CD4-positive, alpha-beta T cell treated with Interleukin-4 for 1 hour (primary cell): ENCODE measurements at places on chromosomes 5 and 9.

GRCh38 chr5:59517926-59518585, 375.5 kb downstream of the PDE4D start:
- DNase-seq: no peak

- peak; percentile 67 for DNase-seq
Observed at GRCh38 chr9:75238311-75238976, 150.1 kb downstream of the OSTF1 start.

GRCh38 chr5:167851416-167851815, 440.0 kb upstream of the WWC1 start:
- no peak for DNase-seq

GRCh38 chr9:126631254-126631653, 17.5 kb downstream of the LMX1B start:
- DNase-seq: no peak

DNA sequence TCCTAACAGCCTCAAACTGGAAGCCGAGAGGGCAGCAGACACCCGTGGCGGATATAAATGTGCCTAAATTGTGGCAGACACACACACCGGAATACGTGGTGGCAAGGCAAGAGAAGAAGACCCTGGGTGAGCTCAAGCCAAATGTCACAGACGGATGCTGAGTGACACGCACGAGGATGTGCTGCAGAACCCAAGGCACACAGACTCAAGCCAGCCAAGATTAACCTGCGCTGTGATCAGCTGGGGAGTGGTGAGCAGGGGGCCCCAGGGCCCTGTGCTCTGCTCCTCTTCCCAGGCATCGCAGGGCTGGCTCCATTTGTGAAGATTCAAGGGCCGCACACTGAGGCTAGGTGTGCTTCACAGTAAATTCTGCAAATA, 16.4 kb downstream of the SEMA4D start:
- DNase-seq: peak; percentile 46

DNA sequence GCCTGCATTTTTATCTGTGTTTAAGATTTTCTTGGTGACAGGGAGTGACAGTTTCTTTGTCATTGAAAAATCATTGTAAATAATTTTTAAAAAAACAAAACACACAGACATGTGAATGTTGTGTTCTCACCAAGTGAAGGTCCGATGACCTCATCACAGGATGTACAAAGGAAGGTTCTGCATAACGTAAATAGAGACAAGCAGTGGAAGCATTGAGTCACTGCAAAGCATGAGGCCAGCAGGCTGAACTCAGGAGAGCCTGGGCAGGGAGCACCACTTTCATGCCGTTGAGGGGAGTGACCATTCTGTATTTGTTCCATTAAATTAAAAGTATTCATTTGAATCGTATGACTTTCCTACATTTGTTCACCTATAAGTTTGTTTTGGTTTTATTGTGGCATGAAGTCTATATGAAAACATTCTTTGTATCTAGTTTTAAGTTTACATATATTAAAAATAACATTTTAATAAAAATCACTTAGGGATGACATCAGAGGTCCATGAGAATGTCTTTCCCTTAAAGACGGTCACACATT, 70.4 kb upstream of the TLE1 start:
- DNase-seq: no peak

- DNase-seq: peak; percentile 16
Observed at GRCh38 chr5:14676320-14676719, 11.8 kb downstream of the OTULIN start.

- no peak for DNase-seq
Observed at GRCh38 chr5:56358703-56359681, 125.9 kb upstream of the ANKRD55 start.

DNA sequence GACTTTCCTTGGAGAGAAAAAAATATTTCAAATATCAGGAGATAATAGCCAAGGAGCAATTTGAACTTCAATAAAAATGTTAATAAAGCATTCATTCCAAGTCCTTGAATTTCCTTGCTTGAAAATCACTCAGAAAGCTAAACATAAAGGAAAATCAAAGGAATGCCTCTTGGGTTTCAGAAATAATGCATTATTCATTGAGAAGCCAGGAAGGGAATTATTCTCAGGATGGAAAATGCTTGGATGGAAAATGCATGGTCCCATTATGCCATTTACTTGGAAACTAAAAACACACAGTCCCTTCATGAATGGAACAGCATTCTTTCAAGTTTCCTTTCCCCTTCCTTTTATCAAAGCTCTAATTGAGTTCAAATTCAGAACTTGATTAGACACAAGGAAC, 160.9 kb downstream of the LPAR1 start:
- no peak for DNase-seq

GRCh38 chr5:58803056-58803455, 220.2 kb downstream of the RAB3C start:
- no peak for DNase-seq

DNA sequence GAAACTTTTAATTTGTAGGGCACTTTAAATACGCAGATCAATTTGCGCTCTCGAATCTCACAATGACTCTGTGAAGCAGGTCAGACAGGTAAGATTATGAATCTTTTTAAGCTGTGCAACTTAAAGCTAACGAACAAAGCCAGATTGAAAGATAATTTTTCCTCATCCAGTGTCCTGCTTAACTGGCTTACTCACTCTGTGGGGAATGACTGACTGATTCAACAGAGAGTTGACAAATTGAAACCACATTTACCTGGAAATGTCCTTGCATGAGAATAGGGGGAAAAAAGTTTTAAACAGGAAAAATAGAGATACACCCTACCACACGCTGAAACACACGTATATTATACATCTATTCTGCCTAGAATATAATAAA, 187.9 kb downstream of the MAN2A1 start:
- no peak for DNase-seq

DNA sequence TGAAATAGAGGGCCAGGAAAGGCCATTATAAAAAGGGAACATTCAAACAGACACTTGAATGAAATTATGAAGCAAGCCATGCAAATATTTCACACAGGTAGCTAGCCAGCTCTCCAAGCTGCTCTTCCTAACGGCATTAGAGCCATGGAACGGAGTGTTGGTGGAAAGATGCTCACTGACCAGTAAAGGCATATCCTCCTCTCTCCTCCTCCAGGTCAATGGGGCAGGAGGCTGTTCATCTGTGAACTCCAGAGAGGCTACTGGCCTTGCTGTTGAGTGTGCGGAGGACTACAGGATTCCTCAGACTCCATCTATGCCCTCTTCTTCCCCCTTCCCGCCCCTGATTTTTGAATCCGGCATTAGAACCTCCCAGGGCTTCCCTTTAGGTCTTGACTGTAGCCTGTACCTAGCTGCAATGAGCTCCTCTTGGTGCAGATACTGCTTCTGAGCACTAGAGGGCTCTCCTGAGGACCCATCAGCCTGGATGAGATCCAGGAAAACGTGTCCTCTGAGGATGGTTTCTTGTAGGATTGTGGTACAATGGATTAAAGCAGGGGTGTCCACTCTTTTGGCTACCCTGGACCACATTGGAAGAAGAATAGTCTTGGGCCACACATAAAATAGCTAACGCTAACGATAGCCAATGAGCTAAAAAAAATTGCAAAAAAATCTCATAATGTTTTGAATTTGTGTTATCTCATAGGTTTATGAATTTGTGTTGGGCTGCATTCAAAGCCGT, 162.2 kb downstream of the SREK1 start:
- DNase-seq: peak; percentile 40

GRCh38 chr5:142970440-142971030, 200.4 kb downstream of the ARHGAP26 start:
- DNase-seq: no peak

- DNase-seq: no peak
Observed at GRCh38 chr5:73179730-73180129, 6.7 kb downstream of the TMEM174 start.

GRCh38 chr9:120715389-120715924, 1.2 kb upstream of the MEGF9 start:
- DNase-seq: no peak

DNA sequence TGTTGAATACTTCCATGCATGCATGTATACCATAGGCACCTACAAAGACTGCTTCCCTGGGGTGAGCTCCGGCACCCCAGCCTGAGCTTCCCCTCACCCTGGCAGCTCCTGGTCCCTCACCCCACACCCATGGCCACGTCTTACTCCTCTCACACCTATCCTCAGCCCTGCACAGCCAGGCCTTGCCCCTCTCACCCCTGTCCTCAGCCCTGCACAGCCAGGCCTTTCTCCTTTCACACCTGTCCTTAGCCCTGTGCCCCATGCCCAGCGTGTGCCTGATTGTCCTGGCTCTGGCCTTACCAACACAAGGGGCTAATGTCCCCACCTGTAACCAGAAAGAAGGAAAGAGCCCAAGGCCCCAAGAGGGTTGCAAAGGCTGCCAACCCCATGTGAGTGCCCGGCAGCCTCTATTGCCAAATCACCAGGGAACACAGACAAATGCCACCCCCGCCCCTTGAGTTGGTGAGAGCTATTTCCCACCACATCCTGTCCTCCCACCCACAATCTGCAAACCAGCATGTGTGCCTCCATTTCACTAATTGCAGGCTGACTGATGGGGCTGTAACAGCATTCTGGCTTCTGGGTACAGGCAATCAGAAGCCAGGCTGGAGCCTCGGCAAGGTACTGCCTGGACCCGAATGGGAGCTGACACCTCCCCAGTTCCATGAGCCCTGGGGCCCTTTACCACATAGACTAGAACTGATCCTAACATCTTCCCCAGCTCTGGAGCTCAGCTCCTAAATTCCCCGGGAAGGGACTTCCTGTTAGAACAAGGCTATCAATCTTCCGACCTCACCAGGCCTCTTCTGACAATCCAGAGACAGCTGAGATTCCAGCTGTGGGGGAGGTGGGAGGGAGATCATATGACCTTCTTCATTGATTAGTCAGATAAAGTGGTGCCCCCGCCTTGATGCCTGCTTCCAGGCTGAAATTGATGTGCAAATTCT, 78.2 kb downstream of the FAM114A2 start:
- peak; percentile 17 for DNase-seq
